ENCODE measurements at places on chromosomes 1 and 21. TPM values are rescaled to one million over a fixed set of nuclear protein-coding genes. Genes with fewer than 3 reads are reported as not detected.
A peak's percentile ranks its signal among the peaks of the same experiment; 100 is the strongest.

- DNase-seq = peak; percentile 28
These were observed 11.8 kb downstream of the CHIT1 start for GRCh38 chr1:203217668-203218067.

- DNase-seq = no peak
These were observed 116.3 kb downstream of the DAB1 start for GRCh38 chr1:57307392-57308170.

GRCh38 chr21:44949779-44950198 is 10.0 kb downstream of the SLX9 start:
- DNase-seq = peak; percentile 70

GRCh38 chr1:18183533-18183932 is 75.9 kb downstream of the IGSF21 start:
- no peak for DNase-seq

DNA sequence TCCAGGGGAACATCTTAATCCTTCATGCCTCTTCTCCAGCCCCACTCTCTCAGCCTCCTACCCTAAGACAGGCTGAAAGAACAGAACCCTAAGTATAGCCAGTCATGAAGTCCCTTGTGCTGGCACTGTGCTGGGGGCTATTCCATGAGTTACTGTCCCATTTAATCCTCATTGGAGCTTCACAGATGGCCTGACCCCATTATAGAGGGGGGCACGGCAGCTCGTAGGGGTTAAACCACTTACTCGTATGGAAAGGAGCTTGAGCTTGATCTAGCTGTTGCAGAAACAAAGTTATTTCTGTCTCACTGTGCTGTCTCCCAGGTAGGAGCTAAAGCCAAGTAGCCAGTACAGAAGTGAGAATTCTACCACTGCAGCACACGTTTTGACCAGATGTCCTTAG is 203.2 kb upstream of the COA6 start:
- DNase-seq = no peak

- no peak for DNase-seq
These were observed 61.7 kb downstream of the HMGB4 start for GRCh38 chr1:33925586-33925985.

- peak; percentile 82 for DNase-seq
These were observed 8.0 kb upstream of the PLCH2 start for GRCh38 chr1:2468041-2468472.

DNA sequence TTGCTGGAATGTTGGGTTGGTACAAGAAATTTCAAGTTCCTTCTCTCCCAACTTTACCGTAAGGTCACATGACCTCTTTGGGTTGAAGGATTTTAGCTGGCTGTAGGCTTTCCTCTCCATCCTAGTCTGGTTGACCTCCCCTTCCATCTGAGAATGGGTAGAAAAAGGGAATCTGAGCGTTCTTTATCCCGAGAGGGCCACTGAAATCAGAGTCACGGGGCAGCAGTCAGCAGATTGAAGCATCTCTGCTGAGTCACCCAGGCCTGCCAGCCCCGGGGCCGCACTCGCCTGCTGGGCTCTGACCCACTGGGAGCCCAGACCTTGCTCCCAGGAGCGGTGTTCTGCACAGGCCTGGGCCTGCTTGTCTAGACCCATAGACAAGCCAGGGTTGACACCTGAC is 31.0 kb downstream of the TMCC2 start:
- no peak for DNase-seq

GRCh38 chr1:150256554-150257341 is 826 bp upstream of the CA14 start:
- no peak for DNase-seq

GRCh38 chr1:97243973-97244560 is 522.5 kb downstream of the PTBP2 start:
- no peak for DNase-seq

DNA sequence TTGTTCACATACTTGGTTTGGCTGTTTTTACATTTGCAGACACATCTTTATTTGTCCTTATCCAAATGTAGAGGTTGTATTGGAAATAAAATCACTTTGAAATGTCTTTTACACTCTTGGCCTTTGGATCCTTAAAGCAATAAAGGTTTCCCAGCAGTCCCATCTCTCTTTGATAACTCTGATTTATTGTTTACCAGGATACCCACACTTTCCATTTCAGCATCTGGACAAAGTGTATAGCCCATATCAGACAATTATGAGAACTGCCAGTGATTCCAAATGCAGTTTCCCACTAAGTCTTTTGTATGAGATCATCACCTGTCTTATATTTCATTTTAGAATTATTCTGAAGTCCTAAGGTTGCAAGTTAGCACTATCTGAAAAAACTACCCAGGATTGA is 114.7 kb downstream of the NEK7 start:
- no peak for DNase-seq

DNA sequence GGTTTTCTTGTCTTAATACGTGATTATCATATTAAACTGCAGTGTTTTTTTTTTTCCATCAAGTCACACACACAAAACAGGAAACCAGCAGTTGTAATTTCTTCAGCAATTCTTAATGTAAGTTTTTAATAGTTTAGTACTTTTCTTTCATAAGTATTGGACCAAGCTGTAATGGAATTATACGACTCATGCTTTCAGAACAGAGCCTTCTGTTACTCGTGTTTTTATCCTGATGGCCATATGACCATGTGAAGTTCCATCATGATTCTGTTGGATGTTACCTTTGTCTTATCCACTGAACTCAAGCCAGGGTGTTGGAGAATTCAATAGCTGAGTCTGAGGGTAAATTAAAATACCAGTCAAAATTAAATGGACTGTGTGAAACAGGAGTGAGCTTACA is 72.0 kb upstream of the S1PR1 start:
- no peak for DNase-seq

DNA sequence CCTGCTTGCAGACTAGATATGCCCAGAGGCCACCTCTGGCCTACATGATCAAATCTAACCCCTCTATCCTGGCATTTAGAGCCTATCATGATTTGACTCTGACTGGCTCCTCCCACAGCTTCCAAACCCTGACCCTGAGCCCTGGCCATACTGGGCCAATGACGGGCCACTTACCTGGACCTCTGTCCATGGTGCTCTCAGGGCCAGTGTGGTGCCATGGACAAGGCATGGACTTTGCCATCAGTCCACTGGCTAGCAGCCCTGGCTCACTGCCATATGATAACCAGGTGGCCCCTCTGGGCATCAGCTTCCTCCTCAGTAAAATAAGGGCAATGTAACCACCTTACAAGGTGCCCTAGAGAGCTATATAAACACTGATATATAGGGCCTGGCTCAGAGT is 713.4 kb downstream of the PTPRU start:
- DNase-seq = no peak

DNA sequence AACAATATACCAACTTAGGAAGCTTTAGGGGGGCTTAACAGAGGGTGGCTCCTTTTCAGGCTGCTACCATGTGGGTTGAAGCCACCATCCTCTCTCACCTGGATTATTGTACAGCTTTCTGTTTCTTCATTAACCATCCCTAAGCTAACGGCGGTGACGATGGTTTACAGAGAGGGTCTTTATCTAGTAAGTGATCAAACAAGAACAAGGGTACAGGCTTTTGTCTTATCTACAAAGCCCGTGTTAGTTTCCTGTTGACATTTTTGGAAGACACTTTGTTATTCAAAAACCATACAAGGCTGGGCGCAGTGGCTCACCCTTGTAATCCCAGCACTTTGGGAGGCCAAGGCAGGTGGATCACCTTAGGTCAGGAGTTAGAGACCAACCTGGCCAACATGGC is 20.4 kb downstream of the SLC25A33 start:
- no peak for DNase-seq

GRCh38 chr1:116690849-116691406 is 23.4 kb upstream of the IGSF3 start:
- DNase-seq = no peak

DNA sequence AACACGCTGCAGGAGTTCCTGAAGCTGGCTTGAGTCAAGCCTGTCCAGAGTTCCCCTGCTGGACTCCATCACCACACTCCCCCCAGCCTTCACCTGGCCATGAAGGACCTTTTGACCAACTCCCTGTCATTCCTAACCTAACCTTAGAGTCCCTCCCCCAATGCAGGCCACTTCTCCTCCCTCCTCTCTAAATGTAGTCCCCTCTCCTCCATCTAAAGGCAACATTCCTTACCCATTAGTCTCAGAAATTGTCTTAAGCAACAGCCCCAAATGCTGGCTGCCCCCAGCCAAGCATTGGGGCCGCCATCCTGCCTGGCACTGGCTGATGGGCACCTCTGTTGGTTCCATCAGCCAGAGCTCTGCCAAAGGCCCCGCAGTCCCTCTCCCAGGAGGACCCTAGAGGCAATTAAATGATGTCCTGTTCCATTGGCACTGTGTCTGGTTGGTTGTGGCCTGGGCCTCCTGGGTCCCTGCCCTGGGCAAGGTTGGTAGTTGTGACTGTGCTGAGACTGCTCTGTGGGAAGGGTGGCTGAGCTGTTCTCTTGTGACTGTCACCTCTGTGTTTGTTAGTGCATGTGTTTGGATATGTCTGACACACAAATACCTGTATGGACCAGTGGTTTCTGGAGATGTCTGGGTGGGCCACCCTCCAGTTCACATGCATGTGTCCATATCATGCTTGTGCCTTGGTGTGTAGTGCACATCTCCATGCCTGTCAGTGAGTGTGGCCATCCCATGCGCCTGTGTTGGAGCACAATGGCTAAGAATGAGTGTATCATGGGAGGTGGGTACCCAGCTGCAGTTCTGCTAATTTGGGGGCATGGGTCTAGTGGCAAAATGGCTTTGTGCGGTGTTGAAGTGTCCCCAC is 1.4 kb downstream of the SH3BGRL3 start:
- DNase-seq = no peak

- no peak for DNase-seq
These were observed 28.7 kb upstream of the CDC14A start for GRCh38 chr1:100323419-100324106.

DNA sequence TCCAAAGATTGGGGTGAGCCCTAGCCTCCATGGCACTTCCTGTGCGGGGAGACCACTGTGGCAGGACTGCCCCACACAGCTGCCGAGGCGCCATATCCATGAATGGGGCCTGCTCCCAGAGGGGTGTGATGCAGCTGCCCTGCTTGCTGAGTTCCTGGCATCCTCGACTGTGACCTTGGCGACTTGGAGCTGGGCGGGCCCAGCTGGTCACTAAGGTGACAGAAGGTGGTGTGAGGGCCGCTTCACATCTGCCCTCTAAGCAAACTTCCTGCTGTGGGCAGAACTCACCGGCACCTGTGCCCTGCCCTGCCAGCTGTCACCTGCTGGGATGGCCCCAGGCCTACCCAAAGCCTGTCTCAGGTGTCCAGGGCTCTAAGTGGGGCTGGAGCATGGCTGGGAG is 9.0 kb downstream of the TMEM61 start:
- DNase-seq = no peak

DNA sequence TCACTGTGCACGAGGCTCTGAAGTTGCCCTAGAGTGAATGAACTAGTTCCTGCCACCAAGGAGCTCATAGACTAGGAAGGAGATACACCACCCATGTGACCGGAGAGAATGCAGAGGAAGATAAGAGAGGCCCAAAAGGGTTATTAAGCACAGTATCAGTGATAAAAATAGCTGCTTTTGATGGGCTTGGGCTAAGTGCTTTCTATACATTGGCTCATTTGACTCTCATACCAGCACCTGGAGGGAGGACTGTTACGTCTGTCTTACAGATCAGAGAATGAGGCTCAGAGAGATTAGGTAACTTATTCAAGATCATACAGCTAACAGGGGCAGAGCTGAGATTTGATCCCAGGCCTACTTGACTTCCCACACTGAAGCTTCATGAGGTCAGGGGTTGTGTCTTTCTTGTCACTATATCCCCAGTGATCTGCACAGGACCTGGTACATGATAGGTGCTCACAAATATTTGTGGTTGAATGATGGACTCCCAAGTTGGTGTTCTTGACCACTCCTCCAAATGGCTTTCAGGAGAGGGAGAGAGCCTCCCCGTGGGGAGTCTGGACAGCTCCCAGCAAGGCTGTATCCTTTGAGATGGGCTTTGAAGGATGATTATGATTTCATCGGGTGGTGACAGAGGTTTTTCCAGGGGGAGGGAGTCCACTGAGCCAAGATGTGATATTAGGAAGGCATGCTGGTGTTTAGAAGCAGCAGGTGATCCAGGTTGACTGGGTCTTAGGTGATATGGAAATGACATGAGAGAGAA is 14.4 kb downstream of the PPFIA4 start:
- no peak for DNase-seq

GRCh38 chr1:229454056-229454455 is 20.2 kb upstream of the ACTA1 start:
- DNase-seq = no peak

GRCh38 chr1:9363061-9363471 is 70.4 kb downstream of the SPSB1 start:
- DNase-seq = no peak

GRCh38 chr1:26168410-26169197 is at the start of gene C1orf232:
C1orf232 (minus strand) TSS chr1:26168963; CDS start chr1:26168499, 464 bp downstream.
- DNase-seq = no peak

TRIM67 gene
- 0.04 TPM for total RNA-seq

ST6GALNAC3 gene
- total RNA-seq = 64.8 TPM

NBPF4 gene
- total RNA-seq = not detected

OR2T10 gene
- not detected for total RNA-seq

NGF gene
- 4.2 TPM for total RNA-seq

SLAMF7 gene
- not detected for total RNA-seq
